Smooth muscle cell of the brain vasculature (primary cell): ENCODE measurements at places on chromosomes 6 and 20.
A peak's percentile ranks its signal among the peaks of the same experiment; 100 is the strongest.

DNA sequence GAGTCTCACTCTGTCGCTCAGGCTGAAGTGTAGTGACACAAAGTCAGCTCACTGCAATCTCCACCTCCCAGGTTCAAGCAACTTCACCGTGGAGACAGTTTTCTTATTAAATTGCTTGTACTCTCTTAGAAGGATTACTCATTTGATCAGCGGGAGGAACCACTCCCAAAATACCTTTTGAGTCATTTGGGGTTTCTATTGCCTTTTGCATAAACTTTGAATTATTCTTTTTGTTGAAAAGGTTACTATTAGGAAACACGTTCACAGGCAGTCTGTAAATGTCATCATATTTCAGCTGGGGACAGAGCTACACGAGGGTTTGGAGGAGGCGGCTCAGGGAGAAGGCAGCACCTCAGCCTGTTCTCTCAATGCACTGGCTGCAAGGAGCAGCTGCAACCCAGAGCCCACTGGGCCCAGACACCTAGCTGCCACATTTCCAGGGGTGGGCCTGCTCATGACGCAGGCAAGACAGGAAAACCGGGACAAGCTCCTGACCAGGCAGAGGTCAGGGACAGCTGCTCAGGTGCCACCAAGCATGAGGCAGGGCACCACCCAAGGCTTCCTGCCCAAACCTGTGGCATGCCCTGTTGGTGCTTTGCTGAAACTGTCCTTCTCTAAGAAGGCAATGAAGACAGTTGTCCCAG is 205.9 kb downstream of the BMP7 start:
- no peak for DNase-seq

DNA sequence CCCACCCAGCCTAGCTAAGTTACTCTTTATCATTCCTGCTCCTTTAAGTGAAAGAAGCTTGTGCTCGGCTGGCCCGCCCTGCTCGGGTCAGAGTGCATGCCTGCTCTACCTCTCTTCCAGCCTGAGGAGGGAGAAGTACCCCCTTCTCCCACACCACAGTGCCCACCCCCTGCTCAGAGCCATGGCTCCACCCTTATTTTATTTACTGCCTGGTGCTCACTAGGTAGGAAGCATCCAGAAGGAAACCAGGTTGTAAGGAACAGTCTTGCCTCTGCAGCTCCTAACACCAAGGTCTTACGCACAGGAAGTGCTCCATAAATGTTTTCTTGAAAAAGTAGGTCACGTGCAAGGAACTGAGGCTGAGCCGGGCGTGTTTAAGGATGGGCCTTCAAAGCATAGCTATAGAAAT is 105.7 kb upstream of the SNX9 start:
- DNase-seq, result no peak

GRCh38 chr6:3151691-3152090 is 5.7 kb downstream of the TUBB2A start:
- DNase-seq, result no peak

DNA sequence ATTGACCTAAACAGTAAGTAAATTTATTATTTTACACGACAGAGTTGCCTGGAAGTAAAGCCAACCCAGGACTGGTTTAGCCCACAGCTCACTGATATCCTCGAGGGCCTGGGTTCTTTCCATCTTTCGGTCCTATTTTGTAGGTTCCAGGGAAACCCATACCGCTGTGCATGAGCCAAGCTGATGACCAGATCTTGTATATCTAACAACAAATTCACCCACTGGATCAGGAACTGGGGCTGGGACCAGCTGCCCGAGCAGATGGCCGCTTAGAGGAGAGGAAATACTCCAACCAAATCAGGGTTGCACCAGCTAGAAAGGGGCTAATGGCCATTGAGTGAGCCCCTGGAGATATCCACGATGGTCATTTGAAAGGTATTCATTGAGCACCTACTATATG is 139.2 kb downstream of the BACH2 start:
- DNase-seq, result no peak

- peak; percentile 90 for DNase-seq
Observed at GRCh38 chr6:161418463-161418945, 144.6 kb upstream of the AGPAT4 start.
